ENCODE measurements at places on chromosomes 2 and 18.
A peak's percentile ranks its signal among the peaks of the same experiment; 100 is the strongest.

DNA sequence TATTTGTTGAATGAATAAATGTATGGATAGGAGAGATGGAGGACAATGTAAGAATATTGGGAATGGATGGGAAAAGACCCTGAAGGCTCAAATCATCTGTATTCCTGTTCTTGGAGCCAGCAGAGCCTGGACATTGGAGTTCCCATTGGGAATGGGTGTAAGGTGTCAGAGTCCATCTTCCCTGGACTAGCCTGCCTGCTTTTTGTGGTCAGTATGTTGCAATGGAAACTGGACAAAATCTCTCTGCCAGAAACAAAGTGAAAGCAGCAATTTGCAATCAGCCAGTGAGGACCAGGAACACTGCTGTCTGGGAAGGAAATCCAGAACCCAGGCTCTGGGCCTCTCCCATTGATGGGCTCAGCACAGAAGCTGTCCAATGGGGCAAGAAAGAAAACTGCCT lies 83.5 kb upstream of the SKOR2 start:
- H3K27me3 ChIP-seq: no peaks in the 10 kb centered on the region
- H3K4me3 ChIP-seq: no peak overlapping the region
- no peaks in the 10 kb centered on the region for H3K36me3 ChIP-seq
- no peaks in the 10 kb centered on the region for H3K4me1 ChIP-seq
- no peak for DNase-seq
- no peak overlapping the region for H3K27ac ChIP-seq

GRCh38 chr2:180374502-180375281 lies 367.6 kb upstream of the CWC22 start:
- H3K36me3 ChIP-seq: no peaks in the 10 kb centered on the region
- H3K27me3 ChIP-seq: no peaks in the 10 kb centered on the region
- H3K27ac ChIP-seq: no peak overlapping the region
- H3K4me1 ChIP-seq: no peaks in the 10 kb centered on the region
- DNase-seq: no peak

- no peaks in the 10 kb centered on the region for H3K4me1 ChIP-seq
- DNase-seq: no peak
- no peak overlapping the region for H3K27ac ChIP-seq
These were observed 756.8 kb upstream of the KLHL29 start for GRCh38 chr2:22628221-22628620.

DNA sequence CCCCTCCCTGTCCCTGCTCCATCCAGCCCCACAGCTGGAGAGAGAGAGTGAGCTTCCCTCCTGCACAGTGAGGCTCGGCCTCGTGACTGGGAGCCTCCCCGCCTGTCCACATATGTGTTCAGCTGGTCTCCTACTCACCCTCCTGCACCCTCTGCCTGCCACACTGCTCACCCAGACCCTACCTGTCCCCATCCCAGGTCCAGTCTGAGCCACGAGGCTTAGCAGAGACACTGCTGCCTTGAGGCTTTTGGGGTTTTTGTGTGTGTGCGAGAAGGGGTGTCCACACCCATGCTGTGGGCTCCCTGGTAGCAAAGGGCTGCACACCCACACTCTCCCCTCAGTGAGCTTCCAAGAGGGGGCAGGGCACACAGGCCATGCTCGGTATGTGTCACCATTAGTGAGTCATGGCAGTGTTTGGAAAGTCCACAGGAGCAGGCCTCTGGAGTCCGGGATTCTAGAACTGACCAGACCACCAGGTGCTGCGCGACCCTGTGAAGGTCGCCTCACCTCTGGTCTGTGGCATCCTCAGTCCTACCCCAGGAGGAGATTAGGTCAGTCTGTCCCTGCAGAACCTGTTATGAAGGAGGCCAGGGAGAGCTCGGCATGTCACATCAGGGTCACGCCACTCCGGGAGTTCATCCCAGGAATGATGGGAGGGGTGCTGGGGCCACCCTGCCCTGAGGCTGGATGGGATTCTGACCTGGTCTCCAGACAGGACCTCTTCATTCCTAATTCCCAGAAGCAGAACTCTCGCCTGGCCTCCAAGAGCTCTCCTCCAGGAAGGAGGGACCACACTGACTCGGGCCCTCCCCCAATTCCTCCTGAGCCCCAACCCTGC lies 39.9 kb upstream of the SMAD7 start:
- DNase-seq: peak; percentile 88
- H3K36me3 ChIP-seq: no peaks in the 10 kb centered on the region
- H3K27ac ChIP-seq: no peak overlapping the region
- H3K4me3 ChIP-seq: no peak overlapping the region

DNA sequence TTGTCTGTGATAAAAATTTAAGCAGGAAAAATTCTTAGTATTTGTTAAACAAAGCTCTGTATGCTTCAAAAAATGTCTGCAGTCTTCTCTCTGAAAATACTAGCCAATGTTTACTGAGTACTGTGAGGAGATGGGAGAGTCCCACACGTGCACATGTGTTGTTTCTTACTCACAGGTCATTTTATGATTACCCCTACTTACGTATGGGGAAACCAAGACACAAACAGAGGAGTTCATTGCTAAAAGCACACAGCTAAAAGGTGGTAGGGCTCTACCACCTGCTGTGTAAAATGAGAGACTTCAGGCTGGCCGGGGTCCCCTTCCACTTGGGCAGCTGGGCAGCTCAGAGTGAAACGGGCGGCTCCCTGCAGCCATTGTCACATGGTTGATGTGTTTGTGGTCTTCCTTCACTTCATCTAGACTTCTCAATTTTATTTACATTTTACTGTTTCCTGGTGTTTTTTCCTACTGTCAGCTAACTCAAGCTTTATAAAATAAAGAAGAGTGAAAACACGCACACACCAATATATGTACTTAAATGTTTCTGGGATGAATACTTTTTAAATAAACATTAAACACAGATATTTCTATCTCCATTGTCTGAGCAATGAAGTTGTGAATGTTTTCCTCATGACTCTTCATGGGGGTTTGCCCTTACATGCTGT lies 71.2 kb downstream of the MBP start:
- peaks cover 34% of the 10 kb centered on the region for H3K4me1 ChIP-seq
- DNase-seq: no peak
- no peaks in the 10 kb centered on the region for H3K27me3 ChIP-seq
- H3K27ac ChIP-seq: peak overlapping the region; percentile 75
- H3K36me3 ChIP-seq: peaks cover 43% of the 10 kb centered on the region
- no peak overlapping the region for H3K4me3 ChIP-seq

DNA sequence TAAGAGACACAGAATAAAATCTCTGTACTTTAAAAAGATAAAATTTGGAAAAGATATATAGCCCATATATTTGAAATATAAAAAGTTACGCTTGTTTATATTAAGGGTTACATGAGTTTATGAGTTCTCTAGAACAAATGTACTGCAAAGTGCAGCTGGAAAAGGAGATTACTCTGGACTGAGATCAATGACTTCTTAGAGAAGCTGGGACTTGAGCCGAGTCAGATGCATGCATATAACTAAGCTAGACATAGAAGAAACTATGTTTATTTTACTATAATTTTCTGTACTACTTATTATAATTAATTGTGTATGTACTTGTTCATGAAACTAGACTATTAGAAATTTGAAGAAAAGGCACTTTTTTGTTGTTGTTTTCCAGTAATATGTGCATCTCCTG lies 170.3 kb upstream of the NXPH2 start:
- no peaks in the 10 kb centered on the region for H3K4me1 ChIP-seq
- no peak overlapping the region for H3K27ac ChIP-seq
- no peaks in the 10 kb centered on the region for H3K36me3 ChIP-seq
- peaks cover 83% of the 10 kb centered on the region for H3K27me3 ChIP-seq

DNA sequence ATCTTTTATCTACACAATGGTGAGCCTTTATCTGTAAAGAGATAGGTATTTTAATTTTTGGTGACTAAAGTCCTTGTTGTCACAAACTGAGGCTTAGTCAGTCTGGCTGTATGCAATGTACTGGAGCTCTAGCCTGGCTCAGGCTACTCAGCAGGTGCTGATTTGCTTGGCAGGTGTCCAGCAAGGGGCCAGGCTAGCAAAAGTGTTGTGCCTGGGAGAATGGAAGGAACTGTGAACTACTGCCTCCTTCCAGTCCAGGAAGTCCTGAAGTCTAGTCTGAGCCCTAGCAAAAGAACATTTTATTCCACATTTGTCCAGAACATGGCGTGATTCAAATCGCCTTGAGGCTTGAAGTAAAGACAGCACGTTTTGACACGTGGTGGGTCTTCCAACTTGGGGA lies 260.5 kb downstream of the CCDC85A start:
- DNase-seq: no peak
- H3K4me1 ChIP-seq: no peaks in the 10 kb centered on the region
- no peak overlapping the region for H3K4me3 ChIP-seq
- H3K36me3 ChIP-seq: no peaks in the 10 kb centered on the region

- no peaks in the 10 kb centered on the region for H3K4me1 ChIP-seq
- H3K4me3 ChIP-seq: peak overlapping the region; percentile 41
- H3K36me3 ChIP-seq: no peaks in the 10 kb centered on the region
- H3K27ac ChIP-seq: no peak overlapping the region
These were observed 173.7 kb upstream of the HNRNPA3 start for GRCh38 chr2:177038787-177039484.

DNA sequence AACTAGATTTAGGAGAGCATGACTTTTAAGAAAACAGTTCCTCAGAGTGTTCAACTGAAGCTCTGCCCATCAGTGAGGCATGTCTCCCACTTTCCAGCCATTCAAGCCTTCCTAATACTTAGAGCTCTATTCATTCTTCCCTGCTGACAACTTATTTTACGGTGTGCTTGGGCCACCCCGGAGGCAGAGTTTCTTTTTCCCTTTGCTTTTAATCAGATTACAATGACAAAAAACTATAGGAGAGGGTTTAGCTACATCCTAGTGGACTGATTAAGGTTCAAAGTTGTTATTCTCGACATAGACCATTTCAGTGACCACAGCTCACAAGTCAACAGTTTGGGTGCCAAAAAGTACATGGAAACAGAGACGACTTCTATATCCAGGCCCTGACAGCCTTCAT lies 167.8 kb upstream of the TRIB2 start:
- no peak overlapping the region for H3K4me3 ChIP-seq
- no peaks in the 10 kb centered on the region for H3K4me1 ChIP-seq
- no peaks in the 10 kb centered on the region for H3K36me3 ChIP-seq
- H3K27ac ChIP-seq: no peak overlapping the region
- DNase-seq: no peak
- H3K27me3 ChIP-seq: no peaks in the 10 kb centered on the region

DNA sequence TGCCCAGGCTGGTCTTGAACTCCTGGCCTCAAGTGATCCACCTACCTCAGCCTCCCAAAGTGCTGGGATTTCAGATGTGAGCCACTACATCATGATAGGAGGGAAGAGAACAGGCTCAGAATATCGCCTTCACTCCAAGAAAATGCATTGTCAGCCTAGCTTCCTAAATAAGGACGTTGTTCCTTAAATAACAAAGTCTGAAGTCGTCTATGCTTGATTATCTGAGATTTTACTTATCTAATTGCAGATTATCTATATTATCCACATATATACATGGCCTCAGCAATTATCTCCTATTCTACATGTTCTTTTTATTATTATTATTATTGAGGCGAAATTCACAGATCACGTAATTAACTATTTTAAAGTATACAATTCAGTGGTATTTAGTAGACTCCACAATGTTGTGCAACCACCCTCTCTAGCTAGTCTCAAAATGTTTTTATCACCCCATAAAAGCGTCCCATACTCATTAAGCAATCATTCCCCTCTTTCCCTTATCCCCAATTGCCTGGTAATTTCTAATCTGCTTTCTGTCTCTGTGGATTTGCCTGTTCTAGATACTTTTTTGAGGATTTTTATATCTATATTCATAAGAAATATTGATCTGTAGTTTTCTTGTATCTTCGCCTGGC lies 95.1 kb upstream of the RFX8 start:
- H3K36me3 ChIP-seq: no peaks in the 10 kb centered on the region
- no peak overlapping the region for H3K4me3 ChIP-seq
- DNase-seq: no peak
- H3K4me1 ChIP-seq: no peaks in the 10 kb centered on the region
- H3K27me3 ChIP-seq: peaks cover 10% of the 10 kb centered on the region

GRCh38 chr2:6814312-6814711 lies 51.4 kb downstream of the CMPK2 start:
- no peak for DNase-seq
- no peak overlapping the region for H3K4me3 ChIP-seq
- no peak overlapping the region for H3K27ac ChIP-seq
- H3K4me1 ChIP-seq: no peaks in the 10 kb centered on the region
- H3K27me3 ChIP-seq: peaks cover 40% of the 10 kb centered on the region
